Right lobe of liver (tissue), 6 donors: ENCODE measurements at places on chromosomes 4 and X.
A peak's percentile ranks its signal among the peaks of the same experiment; 100 is the strongest.

- no peak for DNase-seq
Observed at GRCh38 chrX:70411475-70411874, 11.6 kb upstream of the GDPD2 start.

DNA sequence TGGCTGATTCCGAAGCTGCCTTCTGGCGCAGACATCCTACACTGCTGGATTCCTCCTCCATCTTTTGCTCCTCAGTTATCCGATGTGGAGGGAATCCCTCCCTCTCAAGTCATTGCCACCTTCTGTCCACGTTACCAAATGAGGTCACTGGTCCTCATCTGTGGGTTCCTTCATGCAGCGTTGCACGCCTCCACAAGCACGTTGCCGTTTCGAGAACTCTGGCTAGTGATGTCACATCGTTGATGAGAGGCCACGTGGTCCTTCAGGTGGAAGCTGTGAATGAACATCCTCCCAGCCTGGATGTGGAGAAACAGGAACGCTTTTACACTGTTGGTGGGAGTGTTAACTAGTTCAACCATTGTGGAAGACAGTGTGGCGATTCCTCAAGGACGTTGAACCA lies 323.2 kb downstream of the DHRSX start:
- DNase-seq: no peak

- no peak for DNase-seq
Observed at GRCh38 chr4:186472948-186473347, 82.4 kb downstream of the MTNR1A start.

DNA sequence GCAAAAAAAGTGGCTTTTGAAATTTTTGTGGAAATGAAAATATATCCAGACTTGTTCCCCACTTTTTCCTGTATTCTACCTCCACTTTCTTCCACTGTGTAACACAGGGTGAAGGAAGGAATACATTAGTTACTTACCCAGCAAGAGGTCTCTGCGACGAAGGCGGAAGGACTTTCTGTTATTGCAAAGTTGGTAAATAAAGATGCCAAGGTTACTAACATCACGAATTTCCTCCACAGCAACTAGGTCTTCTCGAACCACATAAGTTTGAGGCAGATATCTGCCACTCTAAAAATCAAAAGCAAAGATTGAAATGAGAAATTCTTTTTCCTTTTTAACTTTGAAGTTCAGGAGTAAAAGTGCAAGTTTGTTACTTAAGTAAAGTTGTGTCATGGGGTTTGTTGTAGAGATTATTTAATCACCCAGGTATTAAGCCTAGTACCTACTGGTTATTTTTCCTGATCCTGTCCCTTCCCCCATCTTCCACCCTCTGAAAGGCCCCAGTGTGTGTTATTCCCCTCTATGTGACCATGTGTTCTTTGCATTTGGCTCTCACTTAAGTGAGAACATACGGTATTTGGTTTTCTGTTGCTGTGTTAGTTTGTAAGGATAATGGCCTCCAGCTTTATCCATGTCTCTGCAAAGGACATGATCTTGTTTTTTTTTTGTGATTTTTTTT lies 5.8 kb downstream of the ITM2A start:
- DNase-seq: no peak

GRCh38 chrX:48466696-48467095 lies 3.4 kb downstream of the SLC38A5 start:
- peak; percentile 51 for DNase-seq

DNA sequence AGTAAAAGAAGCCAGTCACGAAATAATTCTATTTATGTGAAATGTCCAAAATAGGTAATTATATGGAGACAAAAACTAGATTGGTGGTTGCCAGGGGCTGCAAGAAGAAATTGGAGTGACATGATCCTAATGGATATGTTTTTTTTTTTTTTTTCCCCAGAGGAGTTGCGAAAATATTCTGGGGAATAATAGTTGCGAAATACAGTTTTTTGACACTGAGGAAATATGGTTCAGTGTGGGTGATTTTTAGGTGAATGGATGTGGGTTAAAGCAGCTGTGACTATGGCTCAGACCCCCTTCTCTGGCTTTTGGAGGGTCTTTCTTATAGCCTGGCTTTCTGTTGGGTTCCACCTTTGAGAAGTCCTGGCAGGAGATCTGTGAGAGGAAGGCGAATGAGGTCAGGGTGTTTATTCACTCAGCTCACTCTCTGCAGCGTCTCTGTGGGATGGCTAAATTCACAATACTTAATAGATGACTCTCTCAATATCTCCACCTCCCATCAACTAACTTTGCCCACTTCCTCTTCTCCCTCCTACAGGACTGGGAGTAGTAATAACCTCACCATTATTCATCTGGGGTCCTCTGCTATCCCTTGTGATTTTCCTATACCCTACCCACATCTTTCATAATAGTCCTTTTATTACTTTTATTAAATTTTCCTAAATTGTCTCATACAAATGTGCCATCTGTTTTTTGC lies 15.3 kb upstream of the RAB9B start:
- DNase-seq: no peak

- DNase-seq: no peak
Observed at GRCh38 chr4:73891326-73891725, 22.1 kb downstream of the CXCL1 start.

DNA sequence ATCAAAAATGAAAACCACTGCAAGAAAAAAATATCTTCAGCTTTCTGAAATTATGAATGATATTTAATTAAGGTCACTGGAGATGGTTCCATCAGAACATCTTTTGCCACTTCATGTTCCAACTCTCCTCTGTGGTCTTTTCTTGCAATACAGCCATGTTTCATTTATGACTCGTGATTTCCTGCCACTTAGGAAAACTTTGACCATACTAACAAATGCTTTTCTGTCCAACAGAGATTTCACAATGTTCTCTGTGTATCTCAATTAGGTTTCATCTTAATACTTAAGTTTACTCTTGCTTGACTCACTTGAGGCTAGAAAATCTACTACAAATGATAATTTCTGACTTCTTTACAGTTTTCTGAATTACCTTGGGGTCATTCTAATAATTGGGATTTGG lies 330.9 kb downstream of the CXXC4 start:
- no peak for DNase-seq

DNA sequence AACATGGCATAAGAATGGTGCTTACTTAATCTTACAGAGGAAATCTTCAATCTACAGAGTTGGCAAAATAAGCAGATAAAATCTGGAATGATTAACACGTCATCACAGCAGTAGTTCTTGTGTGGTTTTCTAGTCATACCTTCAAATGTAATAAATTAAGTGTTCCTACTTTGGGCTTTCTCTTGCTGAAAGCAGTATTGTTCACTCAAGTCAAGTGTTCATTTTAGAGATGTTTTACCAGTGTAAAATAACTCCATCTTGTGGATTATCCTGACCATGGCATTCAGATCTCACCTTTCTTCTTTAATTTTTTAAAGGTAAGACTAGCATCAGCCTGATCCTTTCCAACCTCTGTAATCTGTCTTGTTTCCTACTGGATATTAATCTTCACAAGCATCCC lies 72.9 kb downstream of the ADAMTS3 start:
- no peak for DNase-seq

DNA sequence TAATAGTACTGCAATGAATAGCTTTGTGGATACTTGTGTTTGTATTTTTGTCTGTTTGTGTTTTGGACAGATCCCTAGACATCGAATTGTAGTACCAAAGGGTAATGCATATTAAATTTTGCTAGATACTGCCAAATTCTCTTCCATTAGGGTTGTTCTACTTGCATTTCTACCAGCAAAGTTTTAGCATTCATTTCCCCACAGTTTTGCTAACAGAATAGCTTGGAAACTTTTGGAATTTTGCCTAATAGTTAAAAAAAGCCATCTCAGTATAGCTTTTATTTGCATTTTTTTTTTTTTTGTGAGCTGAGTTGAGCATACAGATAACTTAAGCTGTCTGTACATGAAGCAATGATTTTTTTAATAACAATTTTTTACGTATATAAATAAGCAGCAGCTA lies 1084.9 kb downstream of the ADGRL3 start:
- no peak for DNase-seq

DNA sequence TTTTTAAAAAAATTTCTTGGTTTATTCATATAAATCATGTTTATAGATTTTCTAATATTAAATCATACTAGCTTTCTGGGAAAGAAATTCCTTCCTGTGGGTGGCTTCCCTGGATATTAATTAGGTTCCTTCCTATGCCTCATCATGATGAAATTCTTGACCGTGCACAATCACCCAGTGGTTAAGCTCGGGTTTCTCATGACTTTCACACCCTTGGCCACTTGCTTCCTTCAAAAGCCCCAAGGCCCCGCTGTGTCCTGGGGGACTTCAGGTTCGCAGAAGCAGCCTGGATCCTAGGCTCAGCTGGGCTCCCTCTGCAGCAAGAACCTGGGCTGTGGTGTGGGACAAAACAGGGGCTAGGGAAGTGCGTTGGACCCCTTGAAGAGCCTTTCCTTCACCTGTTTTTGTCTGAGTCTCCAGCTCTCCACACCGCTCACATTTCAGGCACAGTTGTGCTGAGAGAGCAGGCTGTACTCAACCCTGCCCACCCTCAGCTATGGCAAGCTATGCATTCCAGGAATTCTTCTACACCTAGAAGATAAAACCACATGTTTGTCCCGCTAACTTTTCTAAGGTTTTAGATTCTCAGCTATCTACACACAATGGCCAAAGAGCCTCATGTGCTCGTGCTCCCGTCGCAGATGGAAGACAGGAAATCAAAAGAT lies 48.9 kb upstream of the TMSB15B start:
- no peak for DNase-seq

DNA sequence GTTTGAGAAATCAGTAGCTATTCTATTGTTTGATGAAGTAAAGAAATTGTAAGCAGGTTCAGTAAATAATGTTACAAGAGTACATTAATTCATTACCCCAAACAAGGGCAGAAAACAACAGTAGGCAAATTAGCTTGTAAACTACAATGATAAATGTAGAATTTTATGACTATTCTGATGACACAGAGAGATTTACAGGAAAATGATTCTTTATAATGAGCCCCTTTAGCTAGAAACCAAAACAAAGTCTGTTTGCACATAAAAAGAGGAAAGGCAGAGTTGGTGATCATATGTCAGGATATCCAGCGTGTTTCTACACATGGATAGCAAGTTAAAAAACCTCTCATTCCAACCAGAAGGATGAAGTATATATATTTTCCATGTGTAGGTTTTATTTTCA lies 204.8 kb downstream of the CFAP299 start:
- DNase-seq: no peak

GRCh38 chr4:174340714-174341113 lies 57.0 kb downstream of the CEP44 start:
- no peak for DNase-seq

DNA sequence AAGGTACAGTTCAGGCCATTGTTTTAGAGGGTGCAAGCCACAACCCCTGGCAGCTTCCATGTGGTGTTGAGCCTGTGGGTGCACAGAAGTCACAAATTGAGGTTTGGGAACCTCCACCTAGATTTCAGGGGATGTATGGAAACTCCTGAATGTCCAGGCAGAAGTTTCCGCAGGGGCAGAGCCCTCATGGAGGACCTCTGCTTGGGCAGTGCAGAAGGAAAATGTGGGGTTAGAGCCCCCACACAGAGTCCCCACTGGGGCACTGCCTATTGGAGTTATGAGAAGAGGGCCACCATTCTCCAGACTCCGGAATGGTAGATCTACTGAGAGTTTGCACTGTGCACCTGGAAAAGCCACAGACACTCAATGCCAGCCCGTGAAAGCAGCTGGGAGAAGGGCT lies 242.0 kb upstream of the ACTRT1 start:
- no peak for DNase-seq

DNA sequence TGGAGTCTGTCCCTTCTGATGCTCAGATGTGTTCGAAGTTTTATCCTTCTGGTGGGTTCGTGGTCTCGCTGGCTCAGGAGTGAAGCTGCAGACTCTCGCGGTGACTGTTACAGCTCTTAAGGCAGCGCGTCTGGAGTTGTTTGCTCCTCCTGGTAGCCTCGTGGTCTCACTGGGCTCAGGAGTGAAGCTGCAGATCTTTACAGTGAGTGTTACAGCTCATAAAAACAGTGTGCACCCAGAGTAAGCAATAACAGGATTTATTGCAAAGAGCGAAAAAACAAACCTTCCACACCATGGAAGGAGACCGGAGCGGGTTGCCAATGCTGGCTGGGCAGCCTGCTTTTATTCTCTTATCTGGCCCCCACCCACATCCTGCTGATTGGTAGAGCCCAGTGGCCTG lies 18.5 kb downstream of the SLC25A5 start:
- no peak for DNase-seq

DNA sequence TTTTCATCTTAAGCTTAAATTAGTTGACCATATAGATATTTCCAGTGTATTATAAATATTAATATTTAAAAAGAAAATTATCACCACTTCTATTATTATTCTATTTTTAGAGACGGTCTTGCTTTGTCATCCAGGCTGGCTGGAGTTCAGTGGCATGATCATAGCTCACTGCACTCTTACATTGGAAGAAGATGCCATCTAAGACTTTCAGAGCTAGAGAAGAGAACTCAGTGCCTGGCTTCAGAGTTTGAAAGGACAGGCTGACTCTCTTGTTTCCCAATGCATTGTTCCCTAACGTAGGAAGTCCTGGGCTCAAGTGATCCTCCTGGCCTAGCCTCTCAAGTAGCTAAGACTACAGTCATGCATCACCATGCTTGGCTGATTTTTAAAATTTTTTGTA lies 75.9 kb downstream of the FIP1L1 start:
- DNase-seq: no peak

DNA sequence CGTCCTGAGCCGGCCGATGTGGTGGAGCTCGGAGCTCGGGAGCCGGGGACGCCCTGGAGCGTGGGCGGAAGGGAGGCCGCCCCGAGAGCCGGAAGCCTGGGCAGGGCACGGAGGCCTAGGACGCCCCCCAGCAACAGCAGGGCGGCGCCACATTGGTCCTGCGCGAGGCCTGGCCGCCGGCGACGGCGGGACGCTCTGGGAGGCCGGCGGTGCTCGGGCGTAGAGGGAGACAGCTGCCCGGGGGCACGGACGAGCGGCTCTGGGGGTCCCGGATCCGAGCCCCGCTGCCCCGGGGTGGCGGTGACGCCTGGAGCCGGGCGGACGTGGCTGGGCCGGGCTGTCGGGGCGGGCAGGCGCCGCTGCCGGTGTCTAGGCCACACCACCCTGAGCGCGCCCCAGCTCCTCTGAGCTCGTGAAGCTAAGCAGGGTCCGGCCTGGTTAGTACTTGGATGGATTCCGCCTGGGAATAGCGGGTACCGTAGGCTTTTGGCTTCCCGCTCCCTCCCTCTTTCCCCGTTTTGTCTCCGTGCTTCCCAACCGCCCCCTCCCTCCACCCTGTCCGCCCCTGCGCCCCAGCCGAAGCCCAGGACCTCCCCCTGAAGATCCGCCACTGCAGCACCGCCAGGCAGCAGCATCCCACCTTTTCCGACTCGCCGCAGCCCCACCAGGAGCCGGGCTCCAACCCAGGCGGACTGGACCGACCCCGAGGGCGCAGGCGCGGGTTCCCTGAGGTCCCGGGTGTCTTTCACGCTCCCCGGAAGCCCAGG lies 12.1 kb downstream of the FRG2 start:
- DNase-seq: no peak

DNA sequence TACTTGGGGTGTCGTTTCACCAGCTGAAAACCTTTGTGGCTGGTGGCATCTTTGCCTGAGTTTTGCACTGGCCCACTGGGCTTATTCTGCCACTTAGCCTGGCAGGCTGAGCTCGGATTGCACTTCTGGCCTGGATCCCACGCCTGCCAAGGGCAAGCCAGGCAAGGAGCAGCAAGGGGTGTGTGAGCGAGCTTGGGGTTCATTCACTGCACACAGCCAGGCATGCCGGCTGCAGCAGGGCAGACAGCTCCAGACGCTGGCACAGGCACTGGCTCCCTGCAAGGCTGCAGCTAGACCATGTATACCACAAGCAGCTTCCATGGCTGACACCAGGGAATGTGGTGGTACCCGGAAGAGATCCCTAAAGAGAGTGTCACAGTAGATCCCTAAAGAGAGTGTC lies 476.3 kb downstream of the EPHA5 start:
- no peak for DNase-seq

- DNase-seq: no peak
Observed at GRCh38 chr4:11497212-11497806, 68.6 kb upstream of the HS3ST1 start.

- no peak for DNase-seq
Observed at GRCh38 chrX:2538031-2538757, 37.4 kb upstream of the DHRSX start.
